ENCODE measurements at places on chromosomes 13 and 19. TPM values are rescaled to one million over a fixed set of nuclear protein-coding genes. Genes with fewer than 3 reads are reported as not detected.

The C19orf85 gene
- not detected for total RNA-seq

The MEDAG gene
- 172 TPM for total RNA-seq

The ZIC2 gene
- total RNA-seq: 0.10 TPM

The ZNF208 gene
- total RNA-seq: 11.0 TPM

The DACT3 gene
- total RNA-seq: 122 TPM

Data from posterior vena cava (tissue), 2 donors.